ENCODE measurements at places on chromosomes 2 and 18.

- no peak overlapping the region for H3K4me3 ChIP-seq
- no peak for DNase-seq
- H3K27me3 ChIP-seq: no peaks in the 10 kb centered on the region
- no peak overlapping the region for H3K27ac ChIP-seq
Measured at GRCh38 chr2:80135001-80135400, 169.6 kb downstream of the LRRTM1 start.

- H3K27me3 ChIP-seq: no peaks in the 10 kb centered on the region
- H3K27ac ChIP-seq: no peak overlapping the region
- no peaks in the 10 kb centered on the region for H3K36me3 ChIP-seq
- H3K4me3 ChIP-seq: no peak overlapping the region
Measured at GRCh38 chr18:76842837-76843530, 20.6 kb downstream of the ZNF236 start.

GRCh38 chr2:136060416-136060815 is 57.5 kb downstream of the CXCR4 start:
- H3K27me3 ChIP-seq: no peaks in the 10 kb centered on the region
- no peak overlapping the region for H3K4me3 ChIP-seq
- no peaks in the 10 kb centered on the region for H3K4me1 ChIP-seq
- DNase-seq: no peak
- no peak overlapping the region for H3K27ac ChIP-seq
- H3K36me3 ChIP-seq: no peaks in the 10 kb centered on the region

DNA sequence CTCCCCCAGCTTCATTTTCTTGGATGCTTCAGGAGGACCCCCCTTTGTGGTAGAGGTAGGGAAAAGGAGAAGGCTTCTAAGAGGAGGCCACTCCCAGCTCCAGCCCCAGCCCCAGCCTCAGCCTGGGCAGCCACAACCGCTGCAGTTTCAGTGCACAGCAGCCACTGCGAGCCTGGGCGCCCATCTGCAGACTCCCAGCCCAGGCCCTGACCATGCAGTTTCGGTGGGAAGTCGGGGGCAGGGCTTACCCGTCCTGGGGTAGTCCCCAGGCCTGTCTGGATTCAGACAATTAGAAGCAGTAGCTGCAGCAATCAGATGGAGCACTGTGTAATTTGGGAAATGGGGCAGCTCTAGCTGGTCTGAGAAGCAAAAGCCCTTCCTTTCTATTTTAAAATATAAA is 28.6 kb downstream of the ITM2C start:
- DNase-seq: no peak
- H3K27ac ChIP-seq: no peak overlapping the region
- no peaks in the 10 kb centered on the region for H3K27me3 ChIP-seq

- no peak overlapping the region for H3K27ac ChIP-seq
- H3K4me1 ChIP-seq: no peaks in the 10 kb centered on the region
- no peak for DNase-seq
- no peaks in the 10 kb centered on the region for H3K36me3 ChIP-seq
- no peak overlapping the region for H3K4me3 ChIP-seq
Measured at GRCh38 chr2:1862608-1863280, 118.4 kb upstream of the PXDN start.

DNA sequence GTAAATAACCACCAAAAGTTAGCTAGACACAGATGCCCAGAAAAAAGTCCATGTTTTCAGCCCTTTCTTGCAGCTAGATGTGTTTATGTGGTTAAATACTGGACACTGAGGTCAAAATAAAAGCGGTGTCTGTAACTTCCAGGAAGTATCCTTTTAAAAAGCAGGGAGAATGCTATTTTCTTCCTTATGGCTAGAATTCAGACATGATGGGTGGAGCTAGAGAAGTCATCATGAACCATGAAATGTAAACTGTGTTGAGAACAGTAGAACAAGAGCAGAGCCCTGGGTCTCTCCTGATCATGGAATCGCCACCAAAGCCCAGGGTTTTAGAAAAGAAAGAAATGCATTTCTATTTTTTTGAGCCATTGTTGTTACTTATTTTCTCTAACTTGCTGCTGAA is 41.3 kb upstream of the GALNT3 start:
- H3K27me3 ChIP-seq: no peaks in the 10 kb centered on the region
- DNase-seq: no peak
- no peaks in the 10 kb centered on the region for H3K4me1 ChIP-seq
- H3K27ac ChIP-seq: no peak overlapping the region
- no peaks in the 10 kb centered on the region for H3K36me3 ChIP-seq
- no peak overlapping the region for H3K4me3 ChIP-seq

DNA sequence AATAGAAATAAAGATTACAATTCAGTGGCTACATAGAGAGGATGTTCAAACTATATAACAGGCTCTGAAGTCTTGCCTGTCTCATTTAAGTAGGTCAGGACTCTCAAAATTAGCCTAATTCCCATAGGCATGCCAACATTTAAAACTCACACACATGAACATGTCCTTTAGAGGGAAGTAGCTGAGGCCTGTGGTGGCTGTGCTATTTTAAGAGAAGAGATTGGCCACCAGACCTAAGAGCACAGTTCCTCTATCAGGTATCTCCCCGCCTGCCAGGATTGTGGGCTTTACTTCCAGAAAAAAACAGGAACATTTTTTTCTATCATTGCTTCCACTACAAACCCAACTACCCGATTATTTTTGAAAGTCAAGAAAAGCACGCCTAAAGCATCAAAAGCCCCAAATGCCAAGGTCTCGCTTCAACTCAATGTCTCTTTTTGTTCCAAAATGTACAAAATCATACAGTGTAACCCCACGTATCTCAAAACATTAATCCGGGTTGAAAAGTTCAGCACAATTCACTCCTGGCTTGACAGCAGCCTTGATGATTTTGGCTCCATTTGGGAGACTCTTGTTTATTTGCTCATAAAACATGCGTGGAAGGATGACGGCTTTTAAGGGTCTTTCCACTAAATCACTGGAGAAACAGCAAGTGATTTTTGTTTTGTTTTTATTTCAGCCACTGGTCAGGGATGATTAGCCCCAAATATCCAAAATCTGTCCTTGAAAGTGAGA is 15.3 kb downstream of the FHL2 start:
- H3K4me1 ChIP-seq: peaks cover 3% of the 10 kb centered on the region
- no peaks in the 10 kb centered on the region for H3K36me3 ChIP-seq
- no peak for DNase-seq
- no peaks in the 10 kb centered on the region for H3K27me3 ChIP-seq
- no peak overlapping the region for H3K4me3 ChIP-seq

DNA sequence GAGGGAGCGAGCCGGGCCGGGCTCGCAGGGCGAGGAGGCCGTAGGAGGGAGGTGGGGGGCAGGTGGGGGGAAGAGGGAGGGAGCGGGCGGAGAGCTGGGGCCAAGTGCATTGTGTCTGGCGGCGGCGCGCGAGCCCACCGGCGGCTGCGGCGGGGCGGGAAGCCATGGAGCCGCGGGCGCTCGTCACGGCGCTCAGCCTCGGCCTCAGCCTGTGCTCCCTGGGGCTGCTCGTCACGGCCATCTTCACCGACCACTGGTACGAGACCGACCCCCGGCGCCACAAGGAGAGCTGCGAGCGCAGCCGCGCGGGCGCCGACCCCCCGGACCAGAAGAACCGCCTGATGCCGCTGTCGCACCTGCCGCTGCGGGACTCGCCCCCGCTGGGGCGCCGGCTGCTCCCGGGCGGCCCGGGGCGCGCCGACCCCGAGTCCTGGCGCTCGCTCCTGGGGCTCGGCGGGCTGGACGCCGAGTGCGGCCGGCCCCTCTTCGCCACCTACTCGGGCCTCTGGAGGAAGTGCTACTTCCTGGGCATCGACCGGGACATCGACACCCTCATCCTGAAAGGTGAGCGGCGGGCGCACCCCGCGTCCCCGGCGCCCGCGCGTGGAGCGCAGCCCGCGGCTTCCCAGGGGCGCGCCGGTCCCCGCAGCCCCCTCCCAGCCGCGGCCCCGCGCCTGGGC is at the start of gene TMEM178A:
TSS of gene TMEM178A (plus strand) at position 107 of the 680 bp plus-strand sequence. CDS start at position 165, 58 bp downstream.
- peak; percentile 31 for DNase-seq
- no peak within 1 kb of the TSS for H3K27ac ChIP-seq
- H3K4me1 ChIP-seq: peaks cover 9% of the 10 kb centered on the region
- no peaks in the 10 kb centered on the region for H3K36me3 ChIP-seq

GRCh38 chr2:133352719-133353118 is 215.5 kb downstream of the NCKAP5 start:
- no peak overlapping the region for H3K4me3 ChIP-seq
- DNase-seq: no peak
- no peaks in the 10 kb centered on the region for H3K4me1 ChIP-seq
- no peaks in the 10 kb centered on the region for H3K36me3 ChIP-seq
- H3K27me3 ChIP-seq: no peaks in the 10 kb centered on the region

DNA sequence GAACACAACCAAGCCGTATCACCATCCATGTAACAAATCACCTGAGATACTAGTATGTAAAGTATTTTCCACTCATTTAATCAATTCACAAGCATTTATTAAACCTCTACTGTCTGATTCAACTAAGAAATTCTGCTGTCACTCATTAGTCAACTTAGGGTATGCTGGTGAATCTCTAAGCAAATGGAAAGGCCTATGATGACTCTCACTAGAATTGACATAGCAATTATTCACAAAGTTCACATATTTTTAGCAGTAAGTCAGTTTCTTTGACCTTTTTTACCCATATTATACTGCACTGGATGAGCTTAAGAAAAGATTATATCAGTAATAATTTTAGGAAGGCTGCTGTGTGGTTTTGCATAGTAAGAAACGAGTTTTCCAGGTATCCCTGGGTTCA is 130.1 kb downstream of the SLC8A1 start:
- H3K27me3 ChIP-seq: no peaks in the 10 kb centered on the region
- H3K4me3 ChIP-seq: no peak overlapping the region
- no peaks in the 10 kb centered on the region for H3K36me3 ChIP-seq
- no peak for DNase-seq
- H3K4me1 ChIP-seq: no peaks in the 10 kb centered on the region

GRCh38 chr2:50148632-50149031 is 883.3 kb downstream of the NRXN1 start:
- no peaks in the 10 kb centered on the region for H3K4me1 ChIP-seq
- no peak overlapping the region for H3K27ac ChIP-seq
- H3K36me3 ChIP-seq: no peaks in the 10 kb centered on the region
- no peak overlapping the region for H3K4me3 ChIP-seq
- DNase-seq: no peak

- no peaks in the 10 kb centered on the region for H3K4me1 ChIP-seq
- no peaks in the 10 kb centered on the region for H3K27me3 ChIP-seq
- no peak for DNase-seq
- H3K27ac ChIP-seq: no peak overlapping the region
Measured at GRCh38 chr2:160010361-160011145, 51.9 kb downstream of the PLA2R1 start.

All from small intestine (tissue), 16 donors.